CD4-positive, alpha-beta T cell treated with Interleukin-17A for 1 hour (primary cell): ENCODE measurements at places on chromosomes 7 and 10.

- no peak for DNase-seq
These were observed 622.6 kb upstream of the CELF2 start for GRCh38 chr10:10394933-10395658.

GRCh38 chr7:37287131-37287855, 161.4 kb downstream of the ELMO1 start:
- DNase-seq = no peak

- no peak for DNase-seq
These were observed 6.1 kb upstream of the PTPN12 start for GRCh38 chr7:77531038-77531437.

DNA sequence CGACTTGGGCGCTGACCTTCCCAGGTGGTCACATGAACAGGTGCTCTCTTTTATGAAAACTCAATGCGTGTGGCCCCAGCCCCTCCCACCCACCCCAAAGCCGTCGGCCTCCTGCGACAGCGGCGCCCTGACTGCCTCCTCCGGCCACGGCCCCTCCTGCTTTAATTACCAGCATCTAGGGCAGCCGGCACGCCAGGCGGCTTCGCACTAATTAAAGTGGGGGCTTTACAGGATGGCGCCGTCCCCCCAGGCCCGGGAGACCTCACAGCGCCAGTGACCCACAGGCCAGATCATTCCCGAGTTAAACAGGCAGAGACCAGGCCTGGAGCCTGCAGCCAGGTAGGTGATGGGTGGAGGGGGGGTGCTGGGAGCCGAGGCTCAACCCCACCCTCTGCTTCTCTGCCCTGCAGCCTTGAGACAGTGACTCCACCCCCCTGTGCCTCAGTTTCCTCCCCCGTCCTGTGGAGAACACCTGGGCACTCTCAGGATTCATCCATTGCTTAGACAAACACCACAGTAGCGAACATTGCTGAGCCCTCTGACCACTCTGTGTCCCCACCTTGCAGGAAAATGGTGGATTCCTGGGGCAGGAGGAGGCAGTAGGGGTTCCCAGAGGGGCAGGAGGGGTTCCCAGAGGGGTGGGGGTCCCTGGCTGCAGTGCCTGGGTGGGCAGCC, 100.8 kb downstream of the MICALL2 start:
- no peak for DNase-seq

DNA sequence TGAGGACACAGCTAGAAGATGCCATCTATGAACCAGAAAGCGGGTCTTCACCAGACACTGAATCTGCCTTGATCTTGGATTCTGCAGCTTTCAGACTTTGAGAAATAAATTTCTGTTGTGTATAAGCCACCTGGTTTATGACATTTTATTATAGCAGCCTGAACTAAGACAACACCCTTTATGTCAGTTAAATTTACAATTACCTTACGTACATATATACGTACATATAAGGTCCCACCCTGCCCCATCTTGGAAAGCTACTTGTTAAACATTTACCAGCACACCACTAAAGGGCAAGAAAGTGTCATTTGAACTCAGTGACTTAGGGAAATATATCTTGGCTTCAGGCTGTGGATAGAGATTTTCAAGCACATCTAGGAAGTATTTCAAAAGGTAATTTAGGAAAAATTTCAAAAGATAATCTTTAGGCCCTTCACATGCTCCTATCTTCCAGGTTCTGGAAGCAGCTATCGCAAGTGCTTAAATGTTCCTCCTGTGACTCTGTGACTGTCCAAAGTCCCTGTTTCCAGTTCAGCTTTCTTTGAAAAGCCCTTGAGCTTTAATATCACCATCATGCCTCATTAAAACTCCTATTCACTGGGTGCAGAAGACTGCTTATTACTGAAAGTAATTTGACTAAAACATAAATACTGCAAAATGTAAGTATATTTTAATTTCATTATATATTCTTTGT, 9.6 kb upstream of the SRI start:
- DNase-seq = no peak

DNA sequence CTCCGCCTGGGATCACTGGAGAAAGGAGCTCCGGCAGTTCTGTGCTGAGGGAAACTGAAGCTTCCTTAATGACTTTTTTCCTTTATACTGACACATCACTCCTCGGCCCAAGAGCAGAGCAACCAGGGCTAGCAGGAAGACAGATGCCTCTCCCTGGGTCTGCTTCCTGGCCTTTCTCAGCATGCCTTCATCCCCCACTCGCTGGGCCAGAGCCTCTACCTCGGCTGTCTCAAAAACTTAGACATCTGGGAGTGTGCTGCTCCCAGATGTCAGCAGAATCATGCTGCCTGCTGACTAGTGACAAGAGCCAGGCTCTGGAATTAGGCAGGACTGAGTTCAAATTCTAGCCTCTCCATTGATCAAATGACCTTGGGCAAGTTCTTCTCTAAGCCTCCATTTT, 24.4 kb upstream of the LRRC4 start:
- DNase-seq = no peak

DNA sequence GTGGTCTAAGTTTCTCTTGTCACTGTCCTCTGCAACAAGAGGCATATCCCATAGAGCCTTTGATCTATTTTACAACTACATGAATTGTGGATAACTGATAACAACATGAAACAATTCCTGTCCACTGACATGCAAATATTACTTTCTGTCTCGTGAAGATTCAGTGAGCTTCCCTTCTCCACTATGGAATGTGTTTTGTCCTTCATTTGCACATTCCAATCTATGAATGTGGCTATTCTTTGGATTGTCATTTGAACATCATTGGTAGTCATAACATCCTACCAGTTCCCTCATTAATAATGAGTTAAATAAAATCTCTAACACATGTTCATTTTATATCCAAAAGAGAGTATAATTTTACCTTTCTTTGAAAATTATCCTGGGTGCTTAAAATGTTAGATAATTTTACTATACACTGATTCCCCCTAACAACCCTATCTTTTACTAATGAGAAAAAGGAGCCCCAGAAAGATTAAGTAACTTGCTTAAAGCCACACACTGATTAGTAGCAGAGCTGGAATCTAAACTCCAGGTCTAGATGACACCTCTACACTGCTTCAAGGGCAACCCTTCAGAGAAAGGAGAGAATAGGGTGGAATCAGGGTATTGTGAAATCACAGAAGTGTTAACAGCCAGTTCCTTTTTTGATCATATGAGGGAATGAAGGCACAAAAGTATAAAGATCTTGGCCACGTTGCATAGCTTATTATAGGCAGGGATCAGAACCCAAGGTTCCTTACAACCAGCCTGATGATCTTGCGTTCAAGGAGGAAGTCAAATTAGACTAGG, 39.1 kb downstream of the PDE1C start:
- no peak for DNase-seq
